Non-pigmented ciliary epithelial cell (primary cell): ENCODE measurements at places on chromosomes 7 and 10.

DNA sequence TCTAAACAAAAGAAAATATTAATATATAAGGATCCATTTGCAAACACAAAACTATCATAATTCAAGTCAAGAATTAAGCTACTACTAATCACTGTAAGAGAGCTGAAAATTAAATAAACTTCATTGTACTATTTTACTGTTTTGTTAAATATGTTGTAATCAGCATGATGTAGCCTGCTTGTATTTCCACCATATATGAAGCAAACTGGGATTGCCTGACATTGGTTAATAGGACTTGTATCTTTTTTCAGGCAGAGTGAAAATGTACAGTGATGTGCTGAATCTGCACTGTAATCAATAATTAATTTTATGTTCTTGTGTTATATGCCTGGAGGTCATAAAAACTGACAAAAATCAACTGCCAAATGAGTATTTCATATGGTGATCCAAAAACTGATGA, 25.4 kb downstream of the TRDMT1 start:
- no peak for DNase-seq

DNA sequence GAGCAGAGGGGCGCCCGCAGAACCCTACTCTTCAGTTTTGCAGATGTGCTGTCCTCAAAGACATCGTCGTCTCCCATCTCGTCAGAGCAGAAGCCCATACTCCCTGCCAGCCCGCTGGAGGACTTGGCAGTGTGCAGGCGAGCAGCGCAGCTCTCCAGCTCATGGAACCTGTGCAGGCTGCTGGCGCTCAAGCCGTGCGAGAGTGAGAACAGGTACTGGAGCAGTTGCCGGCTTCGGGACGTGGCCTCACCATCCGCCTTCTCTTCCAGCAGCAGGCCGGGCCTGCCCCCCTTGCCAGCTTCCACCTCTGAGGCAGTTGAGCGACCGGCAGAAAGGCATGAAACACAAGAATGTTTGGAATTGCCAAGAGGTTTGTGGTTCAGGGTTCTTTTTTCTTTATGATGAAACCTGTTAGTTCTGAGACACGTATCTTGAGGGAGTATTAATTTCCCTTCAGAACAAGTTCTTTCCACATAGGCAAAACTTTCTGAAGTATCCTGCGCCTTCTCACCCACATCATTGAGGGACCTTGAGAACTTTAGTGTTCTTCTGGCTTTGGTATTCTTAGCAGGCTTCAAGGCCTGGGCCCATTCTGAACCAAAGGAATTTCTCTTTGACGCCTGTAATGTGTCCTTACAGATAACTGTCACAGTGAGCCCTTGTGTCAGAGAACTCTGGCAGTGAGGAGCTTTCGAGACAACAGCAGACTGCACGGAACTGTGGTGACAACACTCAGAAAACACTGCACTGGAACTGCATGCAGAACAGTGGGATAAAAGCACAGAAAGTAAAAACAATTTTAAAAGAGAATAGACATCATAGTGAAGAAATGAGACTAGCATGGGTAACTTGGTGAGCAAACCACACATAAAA, 89.5 kb downstream of the ALOX5 start:
- DNase-seq = peak; percentile 10

- DNase-seq = no peak
These were observed 30.7 kb downstream of the JCAD start for GRCh38 chr10:30028738-30029030.

GRCh38 chr7:151140826-151141225, 26.7 kb downstream of the GBX1 start:
- DNase-seq = no peak

DNA sequence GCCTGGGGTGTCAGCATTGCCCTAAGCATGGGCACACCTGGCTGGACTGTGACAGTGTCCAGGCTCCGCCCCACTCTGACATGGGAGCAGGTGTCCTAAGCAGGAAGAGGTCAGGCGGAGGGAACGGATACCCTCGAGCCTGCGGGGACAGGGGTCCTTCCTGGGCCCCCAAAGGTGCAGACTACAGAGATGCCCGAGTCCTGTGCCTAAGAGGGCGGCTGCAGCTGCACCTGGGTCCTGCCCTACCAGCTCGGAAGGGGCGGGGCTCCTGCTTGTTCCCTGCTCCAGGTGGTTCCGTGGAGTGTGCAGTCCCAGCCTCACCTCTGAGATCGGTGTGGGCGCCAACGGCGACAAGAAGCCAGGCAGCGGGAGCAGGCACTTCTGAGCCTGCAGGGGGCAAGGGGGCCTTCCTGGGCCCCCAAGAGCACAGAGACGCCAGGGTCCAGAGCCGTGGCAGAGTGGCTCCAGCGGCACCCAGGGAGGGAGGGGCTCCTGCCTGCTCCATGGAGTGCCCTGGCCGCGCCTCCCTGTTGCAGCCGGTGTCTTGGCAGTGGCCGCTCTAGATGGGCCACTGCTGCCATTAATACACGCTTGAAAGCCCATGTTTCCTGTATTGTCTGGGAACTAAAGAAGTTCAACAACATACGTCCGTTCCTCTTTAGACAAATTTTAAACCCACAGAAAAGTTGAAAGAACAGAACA, 64.5 kb upstream of the CACNA2D1 start:
- DNase-seq = no peak

GRCh38 chr10:95782318-95782717, 26.4 kb downstream of the ENTPD1 start:
- no peak for DNase-seq

- DNase-seq = no peak
These were observed 409.4 kb downstream of the GATA3 start for GRCh38 chr10:8463853-8464252.

- DNase-seq = peak; percentile 87
These were observed 73.8 kb downstream of the CUL1 start for GRCh38 chr7:148772297-148773089.

- no peak for DNase-seq
These were observed 134.2 kb upstream of the AUTS2 start for GRCh38 chr7:69464035-69464434.

DNA sequence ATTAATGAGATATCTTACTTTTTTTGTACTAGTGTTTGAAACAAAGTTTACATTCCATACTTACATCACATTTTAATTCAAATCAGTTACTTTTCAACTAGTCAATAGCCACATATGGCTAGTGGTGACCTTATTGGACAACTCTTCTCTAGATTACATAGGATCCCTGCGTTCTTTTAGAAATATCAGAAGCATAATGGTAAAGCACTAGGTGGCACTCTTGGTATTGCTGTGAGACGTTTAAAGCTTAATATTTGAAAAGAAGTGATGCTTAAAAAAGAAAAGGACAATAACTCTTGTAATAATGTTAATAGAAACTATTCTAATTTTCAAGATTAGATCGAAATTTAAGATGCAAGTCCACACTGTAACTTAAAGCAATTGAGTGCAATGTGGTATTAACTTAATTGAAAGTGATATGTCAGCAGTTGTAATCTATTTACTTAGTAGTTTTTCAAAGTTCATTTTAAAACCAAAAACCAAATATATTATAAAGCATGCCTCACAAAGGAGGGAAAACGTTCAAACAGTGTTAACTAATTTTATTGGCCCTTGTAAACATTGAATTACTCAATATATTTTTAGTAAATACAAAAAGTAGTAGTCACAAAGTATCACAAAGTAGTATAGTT, 339.1 kb downstream of the ATRNL1 start:
- DNase-seq = peak; percentile 2

DNA sequence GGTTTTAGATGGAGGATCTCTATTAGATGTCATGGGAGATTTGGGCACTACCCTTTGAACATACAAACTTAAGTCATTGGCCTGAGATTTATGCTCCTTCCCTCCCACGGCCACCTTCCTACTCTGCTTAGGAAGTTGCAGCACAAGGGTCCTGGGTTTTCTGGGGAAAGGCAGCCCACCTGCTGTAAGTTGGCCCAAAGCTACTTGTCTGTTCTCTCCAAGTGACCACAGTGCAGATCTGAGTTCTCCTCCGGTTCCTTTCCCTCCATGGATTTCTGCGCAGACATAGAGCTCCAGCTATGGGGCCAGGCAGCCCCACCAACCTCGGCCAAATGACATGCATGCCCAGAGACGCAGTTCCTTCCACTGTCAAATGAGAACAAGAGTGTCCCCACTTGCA, 12.8 kb upstream of the C10orf53 start:
- DNase-seq = no peak

- DNase-seq = no peak
These were observed 1.1 kb downstream of the TTYH3 start for GRCh38 chr7:2632733-2633537.

- no peak for DNase-seq
These were observed 62.0 kb downstream of the AKR1D1 start for GRCh38 chr7:138138244-138138643.

DNA sequence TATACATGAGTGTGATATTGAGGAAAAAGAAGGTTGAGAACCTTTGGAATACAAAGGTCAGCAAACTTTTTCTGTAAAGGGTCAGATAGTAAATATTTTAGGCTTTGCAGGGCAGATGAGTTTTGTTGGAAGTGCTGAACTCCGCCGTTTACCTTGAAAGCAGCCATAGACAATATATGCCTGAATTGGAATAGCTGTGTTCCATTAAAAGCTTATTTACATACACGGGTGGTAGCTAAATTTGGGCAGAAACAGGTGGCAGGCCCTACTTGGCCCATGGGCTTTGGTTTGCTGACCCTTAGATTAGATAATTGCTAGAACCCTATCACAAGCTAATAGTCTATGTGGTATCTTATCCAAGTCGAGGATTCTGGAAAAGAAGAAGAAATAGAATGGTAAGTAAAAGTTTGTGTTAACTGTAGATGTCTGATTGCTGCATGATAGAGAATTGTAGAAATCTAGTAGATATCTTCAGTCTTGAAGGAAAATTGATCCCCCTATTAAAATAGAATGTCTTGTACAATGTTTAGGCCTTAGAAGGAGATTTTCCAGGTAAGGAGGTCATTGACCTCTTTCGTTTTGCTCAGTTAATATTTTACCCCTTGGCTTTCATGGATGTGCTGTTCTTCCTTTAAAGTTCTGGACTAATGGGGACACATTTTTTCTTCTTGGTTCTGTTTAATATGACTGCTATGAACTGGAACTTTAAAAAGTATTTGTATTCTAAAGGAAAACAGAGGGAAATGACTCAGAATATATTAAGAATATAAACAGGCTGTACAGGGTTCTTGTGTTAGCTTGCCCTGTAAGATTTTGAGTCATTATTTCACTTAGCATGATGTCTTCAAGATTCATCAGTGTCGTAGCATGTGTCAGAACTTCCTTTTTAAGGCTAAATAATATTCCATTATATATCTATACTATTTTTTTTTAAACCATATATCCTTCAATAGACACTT, 8.0 kb downstream of the RBM33 start:
- DNase-seq = no peak

DNA sequence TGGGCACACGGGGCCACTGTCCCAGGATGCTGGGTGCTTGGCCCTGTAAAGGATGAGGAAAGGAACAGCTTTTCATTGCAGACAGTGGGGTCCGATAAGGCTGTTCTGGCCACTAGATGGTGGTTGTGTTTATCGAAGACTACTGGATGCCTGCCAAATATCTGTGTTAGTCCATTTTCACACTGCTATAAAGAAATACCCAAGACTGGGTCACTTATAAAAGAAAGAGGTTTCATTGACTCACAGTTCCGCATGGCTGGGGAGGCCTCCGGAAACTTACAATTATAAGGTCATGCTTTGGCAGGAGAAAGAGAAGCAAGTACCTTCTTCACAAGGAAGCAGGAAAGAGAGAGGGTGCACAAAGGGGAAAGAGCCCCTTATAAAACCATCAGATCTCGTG, 32.2 kb upstream of the GARS1 start:
- no peak for DNase-seq

- DNase-seq = no peak
These were observed 107.9 kb downstream of the CYTH3 start for GRCh38 chr7:6164491-6164890.

DNA sequence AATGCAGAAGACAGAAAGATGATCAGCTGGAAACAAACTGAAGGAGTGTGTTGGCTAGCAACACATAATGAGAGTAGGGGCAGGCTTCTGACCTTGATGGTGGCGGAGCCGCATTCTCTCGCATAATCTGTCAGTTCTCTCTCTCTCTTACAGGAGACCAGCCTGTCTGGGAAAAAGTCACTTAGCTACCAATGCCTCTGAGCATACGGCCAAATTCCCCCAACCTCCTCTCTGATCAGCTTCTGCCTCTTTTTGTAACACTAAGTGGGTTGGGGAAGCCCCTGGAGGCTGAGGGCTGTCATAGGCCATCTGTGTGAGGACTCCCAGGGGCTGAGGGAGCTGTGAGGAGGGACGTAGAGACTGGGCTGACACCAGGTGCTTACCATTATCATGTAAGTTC, 104.6 kb downstream of the HIPK2 start:
- no peak for DNase-seq

GRCh38 chr10:75379212-75379724, 22.3 kb downstream of the ZNF503 start:
- DNase-seq = no peak

DNA sequence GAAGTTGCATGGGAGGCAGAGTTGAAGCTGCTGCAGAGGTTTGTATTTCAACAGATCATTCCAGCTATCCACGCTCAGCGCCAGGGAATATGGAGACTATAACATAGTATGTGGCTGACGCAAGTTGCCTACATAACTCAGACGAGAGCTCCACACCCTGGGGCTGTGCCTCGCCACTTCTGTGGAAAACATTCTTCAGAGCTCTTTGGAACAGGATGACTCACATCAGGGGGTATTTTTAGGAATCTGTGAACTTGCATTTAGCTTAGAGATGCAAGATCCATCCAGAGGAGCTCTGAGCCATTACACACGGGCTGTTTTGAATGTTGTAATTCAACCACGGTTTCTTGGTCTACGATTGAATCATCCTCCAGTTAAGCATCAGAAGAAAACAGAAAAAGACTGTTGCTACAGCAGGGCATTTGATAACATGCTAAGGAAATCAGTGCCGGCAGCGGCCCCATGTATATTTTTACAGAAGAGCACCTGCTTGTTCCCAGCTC, 481.5 kb upstream of the AKR1E2 start:
- peak; percentile 100 for DNase-seq

- DNase-seq = no peak
These were observed 270.1 kb upstream of the MTPN start for GRCh38 chr7:136247211-136247610.

GRCh38 chr10:132796846-132797245, 10.9 kb upstream of the NKX6-2 start:
- DNase-seq = no peak

DNA sequence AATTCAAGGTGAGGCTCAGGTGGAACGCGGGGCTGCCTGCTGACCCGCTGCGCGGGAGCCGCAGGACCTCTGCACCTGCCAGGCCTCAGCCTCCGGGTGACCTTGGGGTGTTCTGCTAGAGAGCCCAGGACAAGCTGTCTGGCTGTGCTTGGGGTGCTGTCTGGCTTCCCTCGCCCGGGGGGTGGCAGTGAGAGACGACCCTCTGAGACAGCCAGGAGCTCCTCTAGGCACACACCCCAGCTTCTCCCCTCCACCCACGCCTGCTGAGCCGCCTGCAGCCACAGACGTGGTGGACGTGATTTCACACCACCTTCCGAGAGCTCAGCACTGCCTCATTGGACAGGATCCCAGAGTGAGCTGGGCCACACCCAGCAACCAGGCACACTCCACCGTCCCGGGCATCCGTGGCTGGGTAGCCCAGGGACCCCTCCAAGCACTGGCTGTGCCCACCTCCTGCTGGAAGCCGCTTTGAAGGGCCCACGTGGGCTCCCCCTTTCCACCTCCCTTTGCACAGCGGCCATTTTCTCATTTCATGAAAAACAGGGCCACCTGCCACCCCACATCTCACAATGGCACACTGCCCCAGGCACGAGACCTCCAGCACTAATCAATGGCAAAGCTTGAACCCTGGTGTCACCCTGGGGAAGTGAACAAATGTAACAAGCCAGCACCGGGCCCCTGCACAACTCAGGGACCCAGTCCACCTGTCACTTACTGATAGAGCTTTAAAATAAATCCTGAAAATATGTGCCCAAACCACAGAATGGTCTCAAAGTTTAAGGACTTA, 35.0 kb downstream of the ZFAND2A start:
- no peak for DNase-seq

- no peak for DNase-seq
These were observed 97.5 kb upstream of the PAX2 start for GRCh38 chr10:100647928-100648327.
